Transverse colon (tissue), 4 donors: ENCODE measurements at places on chromosomes 16 and 17.

DNA sequence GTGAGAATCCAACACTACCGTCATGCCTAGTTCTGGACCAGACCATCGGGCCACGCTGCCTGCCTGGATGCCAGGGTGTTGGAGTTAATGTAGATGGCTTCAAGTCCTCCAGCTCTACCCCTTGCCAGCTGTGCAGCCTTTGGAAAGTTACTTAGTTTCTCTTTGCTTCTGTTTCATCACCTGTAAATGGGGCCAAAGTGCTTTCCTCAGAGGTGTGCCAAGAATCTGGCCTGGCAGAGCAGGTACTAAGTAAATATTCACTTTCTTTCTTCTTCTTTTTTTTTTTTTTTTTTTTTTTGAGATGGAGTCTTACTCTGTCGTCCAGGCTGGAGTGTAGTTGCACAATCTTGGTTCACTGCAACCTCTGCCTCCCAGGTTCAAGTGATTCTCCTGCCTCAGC is 159.5 kb upstream of the RPL38 start:
- DNase-seq, result no peak

DNA sequence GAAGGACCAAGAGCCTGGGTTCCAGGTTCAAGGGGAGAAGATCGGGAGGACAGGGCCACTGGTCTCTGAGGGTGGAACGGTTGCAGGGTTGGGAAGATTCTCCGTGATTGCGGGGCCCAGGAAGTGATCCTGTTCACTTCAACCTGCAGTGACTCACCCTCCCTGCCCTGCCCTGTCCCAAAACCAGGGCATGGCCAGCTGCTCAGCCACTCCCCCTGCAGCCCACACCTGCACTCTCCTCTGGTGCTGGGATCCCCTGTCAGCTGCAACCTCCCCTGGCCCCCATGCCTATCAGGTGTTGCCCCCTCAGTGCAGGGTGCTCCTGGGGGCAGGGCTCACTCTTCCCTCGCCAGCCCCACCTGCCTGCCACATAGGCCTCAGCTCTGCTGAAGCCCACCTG is 1.1 kb downstream of the RUNDC3A start:
- no peak for DNase-seq

DNA sequence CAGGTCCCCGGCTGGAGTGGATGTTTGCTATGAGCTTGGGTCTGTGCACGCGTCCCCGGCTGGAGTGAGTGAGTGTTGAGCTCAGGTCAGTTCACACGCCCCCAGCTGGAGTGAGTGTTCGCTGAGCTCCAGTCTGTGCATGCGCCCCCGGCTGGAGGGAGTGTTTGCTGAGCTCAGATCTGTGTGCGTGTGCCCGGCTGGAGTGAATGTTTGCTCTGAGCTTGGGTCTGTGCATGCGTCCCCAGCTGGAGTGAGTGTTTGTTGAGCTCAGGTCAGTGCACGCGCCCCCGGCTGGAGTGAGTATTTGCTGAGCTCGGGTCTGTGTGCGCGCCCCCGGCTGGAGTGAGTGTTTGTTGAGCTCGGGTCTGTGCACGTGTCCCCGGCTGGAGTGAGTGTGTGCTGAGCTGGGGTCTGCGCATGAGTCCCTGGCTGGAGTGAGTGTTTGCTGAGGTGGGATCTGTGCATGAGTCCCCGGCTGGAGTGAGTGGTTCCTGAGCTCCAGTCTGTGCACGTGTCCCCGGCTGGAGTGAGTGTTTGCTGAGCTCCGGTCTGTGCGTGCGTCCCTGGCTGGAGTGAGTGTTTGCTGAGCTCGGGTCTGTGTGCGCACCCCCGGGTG is 284.2 kb downstream of the SNX29 start:
- no peak for DNase-seq

- DNase-seq, result no peak
These were observed 355.7 kb upstream of the CDH8 start for GRCh38 chr16:62391940-62392339.
